Breast epithelium (tissue), 4 donors: ENCODE measurements at places on chromosomes 7 and 10. TPM values are rescaled to one million over a fixed set of nuclear protein-coding genes. Genes with fewer than 3 reads are reported as not detected.

ZP3 gene
- 2.9 TPM for total RNA-seq

TEX47 gene
- total RNA-seq: not detected

- no peak for DNase-seq
These were observed at the start of gene ADCK2 for GRCh38 chr7:140672382-140673062. Gene ADCK2 (plus strand): TSS chr7:140672945. CDS start chr7:140673331, 386 bp downstream.

DNA sequence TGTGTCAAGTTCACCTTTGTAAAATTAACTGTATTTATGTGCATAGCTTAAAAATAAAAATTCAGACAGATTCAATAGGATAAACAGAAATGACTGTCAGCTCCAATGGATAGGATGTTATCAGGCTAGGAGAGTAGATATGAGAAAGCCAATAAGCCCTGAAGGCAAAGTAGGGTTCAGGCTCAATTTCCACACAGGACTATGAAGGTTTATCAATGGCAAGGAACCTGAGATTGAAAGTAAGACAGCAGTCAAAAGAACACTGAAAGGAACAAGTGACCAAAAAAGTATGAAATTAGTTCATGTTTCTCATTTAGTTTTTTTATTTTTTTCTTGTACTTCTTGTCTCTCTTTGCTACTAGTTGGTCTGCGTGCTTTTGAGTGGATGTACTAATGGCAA, 121.4 kb downstream of the ELMO1 start:
- DNase-seq: no peak

DNA sequence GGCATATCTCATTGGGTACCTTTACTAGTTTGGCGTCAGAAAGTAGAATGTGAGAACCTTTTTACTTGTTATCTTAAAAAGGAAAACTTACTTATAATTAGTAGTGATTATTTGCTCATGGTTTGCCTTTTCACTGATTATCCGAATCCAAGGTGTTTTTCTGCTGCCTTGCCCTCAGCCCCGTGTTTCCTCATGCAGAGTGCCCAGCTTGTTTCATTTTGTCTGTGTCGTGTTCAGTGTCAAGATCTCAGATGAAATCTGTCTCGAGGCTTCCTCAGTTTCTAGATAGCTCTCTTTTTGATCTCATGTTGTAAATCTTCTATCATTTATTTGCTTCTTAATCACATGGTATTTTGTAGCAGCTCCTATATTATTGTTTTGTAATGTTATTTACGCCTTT, 30.1 kb downstream of the RPA3 start:
- DNase-seq: no peak

DNA sequence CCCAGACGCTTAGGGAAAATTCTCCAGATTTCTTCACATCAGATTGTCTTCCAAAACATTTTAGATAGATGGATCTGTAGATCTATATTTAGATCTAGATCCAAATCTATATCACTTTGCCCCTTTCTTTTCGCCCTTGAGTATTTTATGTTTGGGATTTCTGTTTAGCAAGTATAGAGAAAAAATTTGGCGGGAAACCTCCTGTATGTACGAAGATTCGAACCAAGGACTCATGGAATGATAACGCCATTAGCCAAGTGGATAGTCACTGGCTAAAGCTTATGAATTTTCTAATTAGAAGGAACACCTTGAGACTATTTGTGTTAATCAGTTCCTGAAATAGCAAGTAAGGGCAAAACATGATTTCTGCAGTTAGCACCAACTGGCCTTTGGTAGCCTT, 1.2 kb downstream of the THNSL1 start:
- DNase-seq: no peak

- DNase-seq: no peak
These were observed 27.2 kb downstream of the HKDC1 start for GRCh38 chr10:69247313-69247710.

DNA sequence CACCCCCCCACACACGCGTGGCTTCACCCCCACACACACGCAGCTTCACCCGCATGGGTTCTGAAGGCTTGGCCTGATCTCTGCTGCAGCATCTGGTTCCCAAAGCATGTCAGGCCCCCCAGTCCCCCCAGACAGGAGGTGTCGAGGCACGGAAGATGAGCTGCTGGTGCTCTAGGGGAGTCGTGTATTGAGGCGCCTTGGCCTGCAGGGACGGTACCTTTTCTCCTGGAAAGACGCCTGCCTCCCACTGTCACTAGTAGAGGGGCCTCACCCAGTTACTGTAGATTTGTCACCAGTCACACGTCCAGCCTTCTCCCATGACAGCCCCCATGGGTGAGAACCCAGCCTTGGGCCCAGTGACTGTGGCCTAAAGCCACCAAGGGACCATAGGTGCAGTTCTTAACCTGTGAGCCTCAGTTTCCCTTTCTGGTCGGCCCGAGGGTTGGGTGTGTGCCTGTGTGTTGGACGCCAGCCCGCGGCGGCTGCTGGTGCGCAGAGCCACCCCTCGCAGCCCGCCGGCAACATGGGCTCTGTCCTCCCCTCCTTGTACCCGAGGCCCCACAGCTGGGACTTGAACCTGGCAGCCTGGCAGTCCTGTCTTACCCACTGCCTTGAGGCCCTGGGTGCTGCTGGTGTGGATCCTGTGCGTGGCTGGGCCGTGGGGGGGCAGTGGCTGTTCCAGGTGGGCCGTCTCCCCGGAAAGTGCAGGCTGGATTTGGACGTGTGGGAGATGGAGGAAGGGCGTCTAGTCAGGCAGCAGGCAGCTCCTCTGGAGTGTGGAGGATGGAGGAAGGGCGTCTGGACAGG, 81.7 kb downstream of the NKX6-2 start:
- no peak for DNase-seq
